ENCODE measurements at places on chromosomes 1 and 21.
A peak's percentile ranks its signal among the peaks of the same experiment; 100 is the strongest.

DNA sequence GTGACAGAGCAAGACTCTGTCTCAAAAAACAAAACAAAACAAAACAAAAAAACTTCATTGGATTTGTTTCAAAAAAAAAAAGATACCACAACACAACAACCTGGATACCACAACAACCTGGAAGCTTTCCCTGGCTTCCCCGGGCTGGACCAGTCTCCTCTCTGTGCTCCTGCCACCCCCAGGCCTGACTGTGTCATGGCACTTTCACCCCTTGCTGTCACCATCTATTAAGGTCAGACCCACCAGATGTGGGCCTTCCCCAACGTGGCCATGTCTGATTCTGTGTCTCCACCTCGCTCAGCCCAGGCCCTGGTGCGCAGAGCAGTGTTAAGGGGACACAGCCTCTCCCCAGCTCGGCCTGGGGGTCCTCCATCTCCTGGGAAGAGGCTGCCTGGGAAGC is 28.3 kb upstream of the ACOT11 start:
- DNase-seq: no peak

DNA sequence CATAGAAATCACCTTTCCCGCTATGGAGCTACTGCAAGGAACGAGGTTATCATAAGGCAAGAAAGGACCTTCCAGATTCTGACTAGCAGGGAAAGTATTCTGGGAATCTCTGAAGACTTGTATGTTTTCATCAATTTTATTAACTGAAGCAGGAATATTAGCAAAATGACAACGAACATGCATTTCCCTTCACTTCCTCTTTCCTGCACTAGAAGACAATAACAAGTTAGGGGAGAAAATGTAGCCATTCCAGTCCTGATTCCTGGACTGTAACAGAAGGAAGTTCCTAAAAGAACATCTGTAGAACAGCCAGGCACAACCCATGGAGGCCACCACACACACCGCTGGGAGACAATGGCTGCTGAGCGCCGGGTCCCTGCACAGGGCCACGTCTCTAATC is 106.8 kb downstream of the RAVER2 start:
- no peak for DNase-seq

DNA sequence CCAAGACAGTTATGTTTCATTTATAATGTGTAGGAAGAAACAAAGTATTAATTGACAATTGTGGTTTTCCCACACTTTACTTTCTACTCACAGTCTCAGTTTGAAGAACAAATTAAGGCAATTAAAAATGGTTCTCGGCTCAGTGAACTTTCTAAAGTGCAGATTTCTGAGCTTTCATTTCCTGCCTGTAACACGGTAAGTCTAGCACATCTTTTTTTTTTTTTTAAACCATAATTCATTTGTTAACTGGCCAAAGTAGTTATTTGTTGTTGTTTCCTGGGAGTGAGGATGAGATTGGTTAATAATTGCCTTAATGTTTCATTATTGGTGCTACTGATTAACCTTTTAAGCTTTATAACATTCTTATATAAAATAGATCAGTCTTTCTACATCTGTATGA is 75.1 kb downstream of the VPS26C start:
- DNase-seq: no peak

DNA sequence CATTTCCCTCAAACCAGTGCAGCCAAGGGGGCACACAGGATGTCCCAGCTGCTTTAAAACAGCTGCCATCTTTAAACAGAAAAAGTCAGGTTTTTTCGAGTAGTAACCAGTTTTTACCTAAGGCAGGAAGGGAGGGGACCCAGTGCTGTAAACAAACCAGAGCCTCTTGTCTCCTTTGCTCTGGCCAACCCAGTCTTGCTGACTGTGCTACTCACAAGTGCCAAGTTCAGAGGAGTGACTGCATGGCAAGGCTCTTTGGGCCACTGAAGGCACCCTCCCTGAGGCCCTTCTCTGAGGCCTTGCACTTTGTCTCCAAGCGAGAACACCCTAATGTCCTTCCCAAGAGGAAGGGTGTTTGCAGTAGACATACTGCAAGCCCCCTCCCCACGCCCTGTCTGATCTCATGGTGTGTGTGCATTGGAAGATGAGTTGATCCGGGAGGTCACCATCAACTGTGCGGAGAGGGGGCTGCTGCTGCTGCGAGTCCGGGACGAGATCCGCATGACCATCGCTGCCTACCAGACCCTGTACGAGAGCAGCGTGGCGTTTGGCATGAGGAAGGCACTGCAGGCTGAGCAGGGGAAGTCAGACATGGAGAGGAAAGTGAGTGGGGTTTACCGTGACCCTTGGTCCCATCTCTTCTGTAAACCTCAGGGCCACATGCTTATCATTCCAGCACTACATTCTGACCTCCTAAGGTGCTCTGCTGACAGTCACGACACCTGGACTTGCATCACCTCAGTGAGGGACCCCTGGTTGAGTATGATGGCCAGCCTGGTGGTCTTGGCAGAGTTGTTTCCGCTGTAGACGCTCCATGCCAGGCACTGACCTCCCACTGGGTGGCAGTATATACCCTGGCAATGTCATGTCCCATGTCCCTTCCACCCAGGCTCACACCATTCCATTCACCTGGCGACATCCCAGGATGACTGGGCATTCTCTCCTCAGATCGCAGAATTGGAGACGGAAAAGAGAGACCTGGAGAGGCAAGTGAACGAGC is 4.7 kb downstream of the DNALI1 start:
- peak; percentile 27 for DNase-seq

DNA sequence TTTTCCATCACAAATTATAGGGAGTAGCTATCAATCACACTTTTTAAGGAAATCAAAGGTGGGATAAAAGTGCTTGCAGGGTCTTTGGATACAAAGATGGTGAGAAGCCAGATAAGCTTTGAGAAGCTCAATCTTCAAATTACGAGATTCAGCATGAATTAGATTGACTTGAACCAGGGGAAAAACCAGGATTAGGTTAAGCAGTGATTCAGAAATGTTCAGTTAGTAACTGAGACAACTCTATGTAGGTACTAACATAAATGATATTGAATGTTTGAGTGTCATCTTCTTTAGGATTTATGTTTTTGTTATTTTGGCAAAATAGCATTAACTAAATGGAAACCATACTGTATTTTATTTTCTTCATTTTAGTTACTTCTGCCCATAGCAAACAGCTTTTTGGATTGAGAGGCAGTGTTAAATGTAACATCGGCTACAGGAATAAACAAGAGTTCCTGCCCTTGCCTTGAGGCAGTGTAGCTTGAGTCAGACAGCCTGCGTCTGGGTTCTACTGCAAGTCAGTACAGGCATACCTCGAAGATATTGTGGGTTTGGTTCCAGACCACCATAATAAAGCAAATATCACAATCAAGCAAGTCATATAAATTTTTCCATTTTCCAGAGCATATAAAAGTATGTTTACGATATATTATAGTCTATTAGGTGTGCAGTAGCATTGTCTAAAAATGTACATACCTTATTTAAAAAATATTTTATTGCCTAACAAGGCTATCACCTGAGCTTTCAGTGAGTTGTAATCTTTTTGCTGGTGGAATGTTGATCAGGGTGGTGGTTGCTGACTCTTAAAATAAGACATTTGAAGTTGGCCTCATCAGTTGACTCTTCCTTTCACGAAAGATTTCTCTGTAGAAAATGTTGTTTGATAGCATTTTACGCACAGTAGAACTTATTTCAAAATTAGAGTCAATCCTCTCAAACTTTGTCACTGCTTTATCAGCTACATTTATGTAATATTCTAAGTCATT is 36.9 kb upstream of the BACH1 start:
- DNase-seq: no peak

DNA sequence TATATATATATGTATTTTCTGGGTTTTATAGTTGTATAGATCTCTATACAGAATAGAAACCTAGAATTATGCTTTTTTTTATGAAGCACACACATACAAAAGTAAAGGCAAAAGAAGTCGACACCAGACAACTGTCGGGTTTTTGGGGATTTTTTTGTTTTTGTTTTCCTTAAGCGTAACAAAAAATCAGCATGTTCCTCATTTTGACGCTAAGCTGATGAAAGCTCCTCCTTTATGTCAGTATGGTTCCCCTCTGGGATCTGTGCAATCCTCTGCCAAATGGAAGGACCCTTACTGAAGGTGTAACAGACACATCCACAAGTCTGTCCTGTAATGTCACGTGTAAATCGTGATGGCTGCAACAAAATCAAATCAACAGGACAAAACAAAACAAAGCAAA is 226.2 kb downstream of the RHOU start:
- DNase-seq: no peak

DNA sequence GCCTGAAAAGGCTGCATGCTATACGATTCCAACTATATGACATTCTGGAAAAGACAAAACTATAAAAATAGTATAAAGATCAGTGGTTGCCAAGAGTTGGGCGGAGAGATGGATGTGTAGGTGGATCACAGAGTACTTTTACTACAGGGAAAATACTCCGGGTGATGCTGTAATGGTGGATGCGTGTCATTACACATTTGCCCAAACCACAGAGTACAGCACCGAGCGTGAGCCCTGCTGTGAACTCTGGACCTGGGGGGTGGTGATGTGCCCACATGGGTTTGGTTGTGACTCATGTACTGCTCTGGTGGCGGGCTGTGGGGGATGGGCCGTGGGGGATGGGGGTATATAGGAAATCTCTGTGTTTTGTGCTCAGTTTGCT is 162.7 kb upstream of the COL6A1 start:
- DNase-seq: peak; percentile 83

DNA sequence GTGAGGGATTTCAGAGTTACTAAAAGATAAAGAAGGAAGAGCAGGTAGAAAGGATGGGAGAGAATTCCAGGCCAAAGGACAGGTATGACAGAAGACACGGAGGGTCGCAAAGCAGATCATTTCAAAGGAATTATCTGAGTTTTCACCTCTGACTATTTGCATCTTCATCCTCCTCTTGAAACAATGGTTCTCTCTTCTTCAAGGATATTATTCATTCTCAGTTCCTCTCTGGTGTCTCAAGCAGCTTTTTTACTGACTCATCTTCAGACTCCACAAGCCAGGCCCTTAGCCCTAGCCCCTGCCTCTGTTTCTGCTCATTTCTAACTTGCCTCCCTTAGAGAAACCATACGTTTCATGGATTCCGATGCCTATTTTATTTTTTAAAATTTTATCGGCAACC is 15.0 kb downstream of the DDX59 start:
- DNase-seq: no peak

DNA sequence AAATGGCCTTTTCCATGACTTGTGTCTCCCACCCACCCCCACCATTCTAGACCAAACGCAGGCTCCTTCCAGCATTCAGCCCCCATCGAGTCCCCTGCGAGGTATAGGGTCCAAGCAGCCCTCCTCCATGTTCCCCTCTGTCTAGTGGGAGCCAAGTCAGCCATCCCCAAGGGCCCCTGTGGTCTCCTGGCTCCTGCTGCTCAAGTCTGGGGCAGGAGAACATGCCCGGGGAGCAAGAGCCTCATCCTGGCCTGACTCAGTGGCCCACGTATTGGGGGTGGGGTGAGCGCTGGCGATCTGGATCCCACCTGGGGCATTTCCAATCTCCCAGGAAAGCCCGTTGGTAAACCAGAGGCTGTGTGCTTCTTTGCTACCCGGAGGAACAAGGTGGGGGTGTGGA is 4.1 kb upstream of the PRDM16 start:
- DNase-seq: no peak

DNA sequence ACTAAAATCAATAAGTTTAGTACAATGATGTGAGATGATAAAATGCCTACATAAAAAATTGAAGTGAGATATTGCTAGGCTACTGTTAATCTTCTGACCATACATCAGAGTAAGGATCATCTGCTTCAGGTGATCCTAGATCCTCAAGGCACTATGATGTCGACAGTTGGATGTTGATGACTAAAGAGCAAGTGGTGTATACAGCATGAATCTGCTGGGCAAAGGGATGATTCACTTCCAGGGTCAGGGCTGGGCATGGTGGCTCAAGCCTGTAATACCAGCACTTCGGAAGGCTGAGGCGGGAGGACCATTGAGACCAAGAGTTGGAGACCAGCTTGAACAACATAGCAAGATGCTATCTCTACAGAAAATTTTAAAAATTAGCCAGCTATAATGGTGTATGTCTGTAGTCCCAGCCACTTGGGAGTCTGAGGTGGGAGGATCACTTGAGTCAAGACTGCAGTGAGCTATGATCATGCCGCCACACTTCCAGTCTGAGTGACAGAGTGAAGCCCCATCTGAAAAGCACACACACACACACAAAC is 24.6 kb downstream of the NUF2 start:
- peak; percentile 17 for DNase-seq

- no peak for DNase-seq
Measured at GRCh38 chr1:111875640-111876039, 113.8 kb downstream of the KCND3 start.

- DNase-seq: peak; percentile 22
Measured at GRCh38 chr1:185541871-185542301, 192.3 kb upstream of the HMCN1 start.

GRCh38 chr1:89800022-89800655 is 20.7 kb upstream of the LRRC8D start:
- no peak for DNase-seq

DNA sequence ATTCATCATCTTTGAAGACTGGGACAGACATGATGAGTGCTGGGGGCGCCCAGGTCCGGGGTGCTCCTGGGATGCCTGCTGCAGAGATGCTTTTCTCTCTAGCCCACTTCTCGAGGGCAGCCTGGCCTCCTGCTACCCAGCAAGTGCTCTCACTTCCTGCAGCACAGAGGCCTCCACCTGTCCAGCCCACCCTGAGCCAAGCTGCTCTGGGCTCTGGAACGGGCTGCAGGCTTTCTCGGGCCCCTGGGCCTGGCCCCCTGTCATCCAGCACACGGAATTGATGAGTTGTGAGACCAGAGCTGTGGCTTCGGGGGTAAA is 469.5 kb upstream of the VAMP3 start:
- no peak for DNase-seq

Data from choroid plexus epithelial cell (primary cell).